Heart right ventricle (tissue), 16 donors: ENCODE measurements at places on chromosomes 6 and 20. TPM values are rescaled to one million over a fixed set of nuclear protein-coding genes. Genes with fewer than 3 reads are reported as not detected.

GRCh38 chr6:157592541-157592940, 211.6 kb downstream of the ZDHHC14 start:
- H3K36me3 ChIP-seq, result peaks cover 20% of the 10 kb centered on the region
- H3K4me3 ChIP-seq, result no peak overlapping the region
- H3K4me1 ChIP-seq, result no peaks in the 10 kb centered on the region
- no peak for DNase-seq
- no peak overlapping the region for H3K27ac ChIP-seq

- peaks cover 10% of the 10 kb centered on the region for H3K27me3 ChIP-seq
- H3K4me1 ChIP-seq, result no peaks in the 10 kb centered on the region
- no peak overlapping the region for H3K27ac ChIP-seq
- DNase-seq, result no peak
- no peaks in the 10 kb centered on the region for H3K36me3 ChIP-seq
- H3K4me3 ChIP-seq, result no peak overlapping the region
These were observed 123.7 kb upstream of the EXOC2 start for GRCh38 chr6:816510-817084.

DNA sequence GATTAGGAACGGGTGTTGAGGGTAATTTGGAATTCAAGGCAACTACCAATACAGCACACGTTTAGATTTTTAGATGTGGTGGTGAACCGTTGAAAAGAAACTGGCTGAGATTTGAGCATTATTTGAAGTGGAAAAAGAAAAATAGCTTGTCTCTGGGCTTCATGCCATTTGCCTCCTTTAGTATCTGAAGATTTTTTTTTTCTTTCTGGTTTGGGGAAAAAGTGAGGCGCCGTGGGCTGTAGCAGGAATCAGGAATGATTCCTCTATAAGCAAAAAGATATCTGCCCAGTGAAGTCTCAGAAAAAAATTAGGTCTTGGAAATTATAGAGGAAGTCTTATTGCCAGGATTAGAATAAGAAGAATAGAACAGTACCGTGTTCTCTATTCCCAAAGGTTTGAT, 88.5 kb downstream of the RPS12 start:
- DNase-seq, result no peak
- no peaks in the 10 kb centered on the region for H3K27me3 ChIP-seq
- no peaks in the 10 kb centered on the region for H3K36me3 ChIP-seq
- no peak overlapping the region for H3K27ac ChIP-seq

DNA sequence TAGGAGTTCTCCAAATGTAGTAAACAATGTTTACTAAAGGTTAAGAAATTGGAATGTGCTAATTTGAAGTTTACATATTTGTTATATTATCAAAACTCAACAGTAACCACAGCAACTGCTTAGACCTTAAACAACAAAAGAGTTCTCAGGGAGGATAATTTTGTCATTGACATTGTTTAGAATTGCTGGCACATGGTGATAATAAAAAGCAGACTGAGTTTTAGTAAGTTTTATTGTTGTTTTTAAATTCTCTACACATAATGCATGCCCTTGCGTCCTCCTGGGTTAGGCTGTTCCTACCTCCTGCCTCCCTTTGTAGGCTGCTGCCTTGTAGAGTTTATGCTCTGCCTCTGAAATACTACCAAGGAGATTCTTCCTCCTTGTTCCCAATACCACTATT, 28.7 kb downstream of the LAMA4 start:
- H3K27me3 ChIP-seq, result no peaks in the 10 kb centered on the region
- H3K4me1 ChIP-seq, result peaks cover 84% of the 10 kb centered on the region
- no peak for DNase-seq

GRCh38 chr20:60107621-60108390, 149.6 kb downstream of the CDH26 start:
- no peak overlapping the region for H3K4me3 ChIP-seq
- no peak overlapping the region for H3K27ac ChIP-seq
- no peaks in the 10 kb centered on the region for H3K36me3 ChIP-seq
- DNase-seq, result no peak

- H3K4me1 ChIP-seq, result peaks cover 48% of the 10 kb centered on the region
- peaks cover 12% of the 10 kb centered on the region for H3K36me3 ChIP-seq
- H3K4me3 ChIP-seq, result peak within 1 kb of the TSS; percentile 98
- DNase-seq, result peak; percentile 90
- peak within 1 kb of the TSS; percentile 90 for H3K27ac ChIP-seq
These were observed at the start of gene RING1 for GRCh38 chr6:33208091-33208967. TSS of gene RING1 (plus strand) at chr6:33208500. CDS start at chr6:33208823, 323 bp downstream.

DNA sequence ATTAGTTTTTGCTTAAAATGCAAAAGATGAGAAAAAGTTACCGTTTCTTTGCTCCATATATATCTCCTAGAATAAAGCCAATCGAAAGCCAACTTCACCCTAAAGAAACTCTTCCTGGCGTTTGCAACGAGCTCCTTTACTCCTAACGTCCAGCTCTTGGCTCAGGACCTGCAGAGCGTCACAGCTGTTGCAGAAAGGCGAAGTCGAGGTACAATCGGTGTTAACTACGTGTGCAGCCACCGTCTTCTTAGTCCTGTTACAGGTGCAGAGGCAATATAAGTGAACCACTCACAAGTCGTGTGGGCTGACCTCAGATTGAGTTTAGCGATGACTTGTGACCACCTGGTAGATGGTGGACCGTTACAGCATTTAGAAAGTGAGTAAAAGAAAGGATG, 113.1 kb downstream of the TRIM27 start:
- H3K27me3 ChIP-seq, result peaks cover 96% of the 10 kb centered on the region
- no peak overlapping the region for H3K4me3 ChIP-seq
- DNase-seq, result no peak

GRCh38 chr6:13848522-13849150, 34.3 kb upstream of the MCUR1 start:
- no peak overlapping the region for H3K27ac ChIP-seq
- no peak for DNase-seq

DNA sequence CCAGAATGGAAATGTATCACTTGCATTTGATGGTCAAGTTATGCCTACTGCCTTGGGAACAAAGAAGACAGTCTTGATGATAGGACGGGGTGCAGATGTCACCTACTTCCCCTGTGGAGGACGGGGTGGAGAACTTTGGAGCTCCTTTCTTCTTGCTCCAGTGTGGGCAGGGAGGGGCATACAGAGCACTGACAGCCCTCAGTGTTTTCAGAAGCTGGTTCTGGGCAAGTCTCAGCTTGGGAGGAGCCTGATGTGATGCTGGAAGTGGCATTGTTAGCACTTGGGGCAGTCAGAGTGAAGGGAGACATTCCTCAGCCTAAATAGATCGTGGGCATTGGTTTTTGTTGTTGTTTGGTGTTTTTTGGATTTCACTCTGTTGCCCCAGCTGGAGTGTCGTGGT, 59.7 kb downstream of the SYNJ2 start:
- no peak overlapping the region for H3K4me3 ChIP-seq
- H3K36me3 ChIP-seq, result no peaks in the 10 kb centered on the region
- no peaks in the 10 kb centered on the region for H3K27me3 ChIP-seq
- DNase-seq, result no peak
- H3K4me1 ChIP-seq, result peaks cover 64% of the 10 kb centered on the region

DNA sequence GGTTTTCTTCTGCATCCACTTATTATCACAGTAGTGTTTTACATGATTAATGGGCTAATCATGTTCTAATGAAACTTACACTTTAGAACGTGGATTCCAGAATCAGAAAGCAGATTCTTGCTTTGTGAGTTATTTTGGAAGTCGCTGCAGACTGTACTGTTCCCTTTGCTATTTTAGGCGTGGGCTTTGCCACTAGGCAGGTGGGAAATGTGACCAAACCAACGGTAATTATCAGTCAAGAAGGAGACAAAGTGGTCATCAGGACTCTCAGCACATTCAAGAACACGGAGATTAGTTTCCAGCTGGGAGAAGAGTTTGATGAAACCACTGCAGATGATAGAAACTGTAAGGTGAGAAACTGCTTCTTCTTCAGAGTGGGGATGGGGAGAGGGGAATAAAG, 598 bp downstream of the FABP7 start:
- DNase-seq, result no peak
- H3K4me1 ChIP-seq, result no peaks in the 10 kb centered on the region
- H3K27me3 ChIP-seq, result peaks cover 22% of the 10 kb centered on the region
- no peak overlapping the region for H3K27ac ChIP-seq
- no peak overlapping the region for H3K4me3 ChIP-seq

- no peak overlapping the region for H3K4me3 ChIP-seq
- H3K4me1 ChIP-seq, result peaks cover 67% of the 10 kb centered on the region
- no peak overlapping the region for H3K27ac ChIP-seq
- H3K36me3 ChIP-seq, result no peaks in the 10 kb centered on the region
- no peaks in the 10 kb centered on the region for H3K27me3 ChIP-seq
These were observed 10.3 kb downstream of the ARHGAP18 start for GRCh38 chr6:129699659-129700058.

Gene POLH
- polyA plus RNA-seq, result 2.7 TPM

Gene CCN5
- polyA plus RNA-seq, result 87.2 TPM

Gene RFX6
- not detected for polyA plus RNA-seq
